HCT116 (cell line): ENCODE measurements at places on chromosomes 1 and 21. TPM values are rescaled to one million over a fixed set of nuclear protein-coding genes. Genes with fewer than 3 reads are reported as not detected.

The PKNOX1 gene
- 12.7 TPM for total RNA-seq

GRCh38 chr1:169240449-169241232, 127.0 kb downstream of the NME7 start:
- no peak for DNase-seq

The CHODL gene
- total RNA-seq = not detected

The YRDC gene
- total RNA-seq = 41.4 TPM

DNA sequence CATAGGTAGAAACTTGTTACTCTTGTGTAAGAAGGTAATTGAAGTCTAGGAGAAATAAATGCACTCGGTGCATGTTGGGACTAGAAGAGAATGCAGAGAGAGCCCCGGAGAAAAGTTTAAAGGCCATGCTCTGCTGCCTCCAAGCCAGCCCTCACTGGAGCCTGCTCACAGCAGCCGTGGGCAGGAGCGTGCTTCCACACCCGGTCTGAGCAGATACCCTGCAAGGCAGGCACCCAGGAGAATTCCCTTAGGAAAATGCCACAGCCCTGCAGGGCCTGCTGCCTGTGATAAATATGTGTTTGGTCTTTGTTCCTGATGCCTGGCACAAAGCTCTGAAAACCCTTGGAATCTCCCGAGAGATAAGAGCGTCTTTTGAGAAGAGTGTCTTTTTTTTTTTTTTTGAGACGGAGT, 22.8 kb downstream of the C2CD2 start:
- no peak for DNase-seq

GRCh38 chr1:101219924-101220870, 16.6 kb upstream of the S1PR1 start:
- DNase-seq = no peak

The LY9 gene
- 0.22 TPM for total RNA-seq

The TTLL10 gene
- 0.10 TPM for total RNA-seq

GRCh38 chr1:172212124-172212523, 208.4 kb upstream of the C1orf105 start:
- no peak for DNase-seq

DNA sequence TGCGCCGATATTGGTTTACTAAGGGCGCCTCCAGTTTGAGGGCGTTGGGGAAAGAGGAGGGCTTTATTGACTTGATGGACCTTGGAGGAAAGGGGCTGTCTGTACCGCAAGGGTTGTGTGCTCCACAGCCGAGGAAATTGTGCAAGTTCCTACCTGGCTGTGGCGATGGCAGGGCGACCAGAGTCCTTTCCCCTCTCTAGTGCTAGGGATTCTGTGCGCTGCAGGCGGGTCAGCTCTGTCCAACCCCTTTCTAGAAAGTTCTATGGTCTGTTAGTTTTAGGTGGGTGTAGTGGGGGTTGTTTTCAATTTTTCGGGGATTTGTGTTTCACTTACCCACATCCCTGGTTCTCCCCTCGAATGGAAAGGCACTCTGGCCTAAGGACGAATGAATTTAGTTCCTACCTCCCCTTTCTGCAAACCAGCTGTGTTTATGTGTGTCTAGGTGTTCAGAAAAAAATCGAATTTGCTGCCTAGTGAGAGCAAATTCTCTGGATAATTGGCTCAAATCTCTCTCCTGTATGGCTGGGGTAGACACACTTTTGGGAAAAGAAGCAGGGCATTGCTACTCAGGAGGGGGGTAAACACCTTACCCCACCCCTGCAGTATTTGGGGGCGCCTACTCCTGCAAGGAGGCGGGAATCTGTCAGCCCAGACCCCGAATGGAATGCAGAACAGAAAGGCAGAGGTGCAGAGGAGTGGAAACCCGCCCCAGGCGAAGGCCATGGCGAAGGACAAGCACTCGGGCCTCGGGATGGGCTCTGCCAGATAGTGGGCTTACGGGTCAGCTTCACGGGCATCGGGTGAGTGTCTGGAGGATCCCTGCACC, 2.0 kb downstream of the DMBX1 start:
- DNase-seq = no peak

DNA sequence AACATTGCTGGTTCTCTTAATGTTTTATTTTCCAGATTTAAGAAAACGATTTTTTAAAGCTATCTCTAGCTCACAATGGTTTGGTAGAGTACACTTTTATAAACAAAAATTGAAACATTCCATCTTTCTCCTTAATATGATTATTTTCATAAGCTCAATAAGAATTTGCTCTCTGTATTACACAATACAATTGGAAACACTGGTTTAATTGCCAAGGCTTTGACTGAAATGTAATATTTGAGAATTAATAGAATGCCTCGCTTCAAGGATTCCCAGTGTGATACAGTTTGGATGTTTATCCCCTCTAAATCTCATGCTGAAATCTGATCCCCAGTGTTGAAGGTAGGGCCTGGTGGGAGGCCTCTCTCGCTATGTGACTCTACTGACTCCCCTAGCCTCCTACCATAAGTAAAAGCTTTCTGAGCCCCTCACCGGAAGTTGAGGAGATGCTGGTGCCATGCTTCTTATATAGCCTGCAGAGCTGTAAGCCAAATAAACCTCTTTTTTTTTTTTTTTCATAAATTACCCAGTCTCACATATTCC, 67.4 kb downstream of the DDAH1 start:
- no peak for DNase-seq

- no peak for DNase-seq
These were observed 7.9 kb downstream of the KLHDC8A start for GRCh38 chr1:205348554-205349487.

- no peak for DNase-seq
These were observed 141.8 kb downstream of the NRIP1 start for GRCh38 chr21:14922980-14923379.

- peak; percentile 64 for DNase-seq
These were observed 28.5 kb downstream of the ECE1 start for GRCh38 chr1:21261551-21262292.

DNA sequence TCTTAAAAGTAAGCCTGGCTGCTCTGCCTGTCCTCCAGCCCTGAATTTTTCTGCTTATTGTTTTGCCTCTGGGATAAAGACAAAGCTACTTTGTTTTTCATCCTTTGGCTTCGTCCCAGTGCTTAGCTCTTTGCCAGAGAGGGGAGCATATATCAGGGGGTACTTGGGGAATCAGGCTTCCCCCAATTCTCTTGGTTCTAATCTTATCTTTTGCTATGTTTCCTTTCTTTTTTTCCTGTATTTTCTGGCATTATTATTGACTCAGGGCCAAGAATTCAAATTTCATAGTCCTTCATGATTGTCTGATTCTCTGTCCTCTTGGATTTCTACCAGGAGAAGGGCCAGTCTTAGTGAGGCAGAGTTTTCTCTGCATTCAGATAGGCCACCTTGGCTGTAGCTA, 51.2 kb downstream of the GIPC2 start:
- DNase-seq = no peak

DNA sequence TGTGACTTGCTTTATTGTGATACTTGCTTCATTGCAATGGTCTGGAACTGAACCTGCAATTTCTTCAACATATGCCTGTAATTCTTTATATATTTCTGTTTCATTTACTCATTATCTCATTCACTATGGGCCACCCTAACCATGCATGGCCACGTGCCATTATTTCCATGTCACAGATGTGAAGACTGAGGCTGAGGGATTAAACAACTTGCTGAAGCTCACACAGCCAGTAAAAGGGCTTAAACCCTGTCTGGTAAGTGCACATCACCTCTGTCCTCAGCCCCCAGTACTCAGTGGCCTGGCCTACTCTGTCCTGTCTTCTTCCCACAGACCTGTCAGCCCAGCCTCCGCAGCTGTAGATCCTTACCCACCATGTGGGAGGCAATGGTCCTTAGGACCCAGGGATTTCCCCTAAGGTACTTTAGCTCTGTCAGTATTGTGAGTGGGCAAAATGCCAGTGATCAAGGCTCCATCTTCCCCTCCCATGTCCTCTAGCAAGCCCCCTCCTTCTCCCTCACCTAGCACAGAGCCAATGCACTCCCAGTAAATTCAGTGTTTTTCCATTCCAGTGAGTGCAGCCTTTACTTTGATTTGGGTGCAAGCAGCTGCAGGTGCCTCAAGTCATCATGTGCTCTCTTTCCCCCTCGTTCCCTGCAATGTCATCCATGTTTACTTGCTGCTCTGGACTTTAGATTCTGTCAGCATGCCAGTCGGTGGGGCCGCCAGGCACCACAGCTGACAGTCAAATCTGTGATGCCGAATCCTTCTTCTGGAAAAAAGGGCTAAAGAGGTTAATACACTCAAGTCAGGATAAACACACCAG, 228.2 kb upstream of the PROX1 start:
- no peak for DNase-seq

The GPA33 gene
- 0.22 TPM for total RNA-seq

GRCh38 chr21:19320291-19320690, 916.7 kb upstream of the TMPRSS15 start:
- no peak for DNase-seq

The VHLL gene
- not detected for total RNA-seq

- DNase-seq = peak; percentile 68
These were observed 15.7 kb upstream of the FGR start for GRCh38 chr1:27650539-27651175.
